Mesenteric fat pad (tissue), 1 donor: ENCODE measurements at places on chromosomes 6 and 20. TPM values are rescaled to one million over a fixed set of nuclear protein-coding genes. Genes with fewer than 3 reads are reported as not detected.
A peak's percentile ranks its signal among the peaks of the same experiment; 100 is the strongest.

Gene GABRR1
- not detected for total RNA-seq

DNA sequence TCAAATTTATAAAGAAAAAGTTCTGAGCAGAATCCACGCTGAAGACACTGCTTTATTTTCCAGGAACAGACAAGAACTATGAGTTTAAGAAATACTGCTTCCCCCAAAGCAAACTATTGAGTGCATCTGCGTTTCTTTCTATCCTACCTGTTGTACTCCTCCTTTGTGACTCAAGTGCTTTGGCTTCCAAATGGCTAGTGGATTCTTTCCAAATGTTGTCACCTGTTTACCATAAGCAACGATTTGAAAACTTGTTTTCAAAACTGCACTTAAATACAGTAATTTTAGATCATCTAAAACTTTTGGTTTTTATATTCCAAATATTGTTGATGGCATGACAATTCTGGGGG lies 9.5 kb downstream of the PXDC1 start:
- DNase-seq, result no peak

- no peak for DNase-seq
Observed at GRCh38 chr6:15344192-15344519, 98.3 kb downstream of the JARID2 start.

- DNase-seq, result no peak
Observed at GRCh38 chr6:104527761-104528415, 331.8 kb downstream of the HACE1 start.

- no peak for DNase-seq
Observed at GRCh38 chr6:111631903-111632460, 26.3 kb upstream of the TRAF3IP2 start.

GRCh38 chr20:573414-574296 lies 30.1 kb upstream of the CSNK2A1 start:
- peak; percentile 35 for DNase-seq
